Activated T-helper 1 cell treated with Interleukin-2 at 50 U/mL for 16 hours (primary cell): ENCODE measurements at places on chromosomes 2 and 18.

GRCh38 chr2:204794624-204795023 lies 249.3 kb downstream of the PARD3B start:
- DNase-seq = no peak

DNA sequence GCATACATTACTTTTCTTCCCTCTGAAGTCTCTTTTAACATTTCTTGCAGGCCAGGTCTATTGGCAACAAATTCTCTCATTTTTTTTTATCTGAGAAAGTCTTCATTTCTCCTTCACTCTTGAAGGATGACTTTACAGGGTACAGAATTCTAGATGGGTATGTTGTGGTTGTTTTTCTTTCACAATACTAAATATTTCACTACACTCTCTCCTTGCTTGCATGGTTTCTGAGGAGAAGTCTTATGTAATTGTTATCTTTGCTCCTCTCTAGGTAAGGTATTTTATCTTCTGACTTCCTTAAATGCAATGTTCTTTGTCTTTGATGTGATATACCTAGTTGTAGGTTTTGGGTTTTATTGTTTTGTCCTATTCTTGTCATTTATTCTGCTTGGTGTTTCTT lies 371.1 kb downstream of the FIGN start:
- no peak for DNase-seq

- no peak for DNase-seq
Observed at GRCh38 chr2:120641366-120641771, 94.3 kb upstream of the GLI2 start.

DNA sequence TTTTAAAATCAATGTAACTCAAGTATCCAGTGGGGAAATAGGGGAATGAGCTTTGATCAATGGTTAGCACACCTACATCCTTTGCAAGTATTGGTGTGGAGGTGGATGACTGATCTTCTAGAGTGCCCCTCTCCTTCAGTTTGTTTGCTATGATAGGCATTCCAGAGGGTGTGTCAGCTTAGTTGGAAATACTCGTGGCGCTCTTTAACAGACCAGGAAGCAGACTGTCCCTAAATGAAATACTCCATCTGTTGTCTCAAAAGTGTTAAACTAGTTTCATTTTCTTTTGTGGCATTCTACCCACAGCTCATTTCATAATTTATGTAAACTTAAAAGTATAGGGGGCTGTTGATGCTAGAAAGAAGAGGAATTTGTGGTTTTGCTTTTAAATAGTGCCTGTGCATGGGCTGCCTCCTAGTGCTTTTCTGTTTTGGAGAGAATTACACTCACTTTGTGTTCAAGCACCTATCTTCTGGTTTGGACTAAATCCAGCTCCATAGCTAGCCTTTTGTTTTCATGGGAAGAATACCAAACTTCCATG lies 66.2 kb downstream of the STAT1 start:
- no peak for DNase-seq

GRCh38 chr2:32427672-32428610 lies 71.1 kb downstream of the BIRC6 start:
- no peak for DNase-seq

DNA sequence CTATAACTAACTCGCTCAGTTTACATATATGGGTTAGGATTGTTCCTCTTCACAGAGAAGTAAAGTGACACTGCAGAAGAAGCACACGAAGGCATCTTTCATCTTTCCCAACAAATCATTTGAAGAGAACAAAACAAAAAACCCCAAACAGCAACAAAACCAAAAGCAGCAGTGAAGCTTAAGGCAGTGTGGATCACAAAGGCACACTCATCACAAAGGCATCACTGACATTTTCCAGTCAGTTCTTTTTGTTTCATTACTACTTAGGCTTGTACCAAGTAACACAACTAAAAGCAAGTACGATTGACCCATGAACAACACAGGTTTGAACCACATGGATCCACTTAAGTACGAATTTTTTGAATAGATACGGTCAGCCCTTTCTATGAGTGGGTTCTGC lies 75.7 kb downstream of the RNF152 start:
- DNase-seq = no peak

- no peak for DNase-seq
Observed at GRCh38 chr2:214856137-214856536, 46.7 kb upstream of the BARD1 start.

DNA sequence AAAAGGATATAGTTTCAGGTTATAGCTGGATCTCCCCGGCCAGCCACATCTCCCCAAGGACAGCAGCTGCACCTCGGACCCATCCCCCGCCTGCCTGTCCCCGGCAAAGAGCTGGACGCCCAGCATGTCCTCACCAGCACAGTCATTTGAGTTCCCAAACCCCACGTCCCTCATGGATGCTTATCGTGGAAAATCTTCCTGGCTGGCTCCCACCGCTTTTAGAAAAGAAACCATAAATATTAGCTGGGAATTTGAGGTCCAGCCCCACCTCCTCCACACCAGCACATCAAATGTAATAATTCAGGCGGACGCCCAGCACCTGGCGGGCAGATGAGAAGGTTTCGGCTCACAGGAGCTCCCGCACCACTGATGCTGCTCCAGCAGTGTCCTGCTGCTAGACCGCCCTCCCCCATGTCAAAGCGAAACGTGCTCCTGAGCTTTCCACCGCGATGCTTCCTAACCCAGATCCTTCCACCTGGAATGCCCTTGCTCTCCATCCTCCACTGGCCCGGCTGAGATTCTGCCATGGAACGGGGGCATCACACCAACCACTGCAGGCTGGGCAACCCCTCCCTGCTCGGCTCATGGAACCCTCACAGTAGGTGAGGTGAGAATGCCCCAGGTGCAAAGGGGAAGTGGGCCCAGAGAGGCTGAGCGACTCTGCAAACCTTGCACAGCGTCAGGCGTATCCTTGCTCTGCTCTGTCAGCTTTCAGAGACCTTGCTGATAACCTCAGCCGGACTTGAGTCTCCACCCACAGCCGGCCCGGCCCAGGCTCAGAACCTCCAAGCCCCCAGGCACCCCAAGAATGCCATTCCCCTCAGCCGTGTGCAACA lies 71.5 kb upstream of the GPC1 start:
- no peak for DNase-seq

- DNase-seq = no peak
Observed at GRCh38 chr18:56660655-56661054, 9.5 kb downstream of the WDR7 start.

DNA sequence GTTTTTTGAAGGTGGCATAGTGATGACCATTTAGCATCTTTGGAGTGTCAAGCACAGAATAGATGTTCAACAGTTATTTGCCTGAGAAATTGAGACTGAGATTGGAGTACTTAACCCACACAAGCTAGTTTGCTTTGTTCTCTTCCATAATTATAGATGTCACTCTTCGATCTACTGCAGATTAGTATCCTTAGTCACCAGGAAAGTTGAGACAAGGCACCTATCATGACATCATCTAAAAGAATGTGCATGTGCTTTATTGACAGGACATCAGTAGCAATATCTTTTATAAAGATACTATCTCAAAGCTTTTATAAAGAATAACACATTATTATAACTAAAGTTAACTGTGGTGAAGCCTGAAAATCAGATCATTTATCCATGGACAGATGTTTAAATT lies 6.4 kb downstream of the VRK2 start:
- DNase-seq = no peak

- DNase-seq = no peak
Observed at GRCh38 chr2:105394951-105395611, 3.8 kb downstream of the FHL2 start.

- DNase-seq = no peak
Observed at GRCh38 chr18:23134780-23135549, at the start of gene CABLES1. Gene CABLES1 (plus strand): TSS chr18:23135485. CDS start chr18:23135763, 278 bp downstream.

DNA sequence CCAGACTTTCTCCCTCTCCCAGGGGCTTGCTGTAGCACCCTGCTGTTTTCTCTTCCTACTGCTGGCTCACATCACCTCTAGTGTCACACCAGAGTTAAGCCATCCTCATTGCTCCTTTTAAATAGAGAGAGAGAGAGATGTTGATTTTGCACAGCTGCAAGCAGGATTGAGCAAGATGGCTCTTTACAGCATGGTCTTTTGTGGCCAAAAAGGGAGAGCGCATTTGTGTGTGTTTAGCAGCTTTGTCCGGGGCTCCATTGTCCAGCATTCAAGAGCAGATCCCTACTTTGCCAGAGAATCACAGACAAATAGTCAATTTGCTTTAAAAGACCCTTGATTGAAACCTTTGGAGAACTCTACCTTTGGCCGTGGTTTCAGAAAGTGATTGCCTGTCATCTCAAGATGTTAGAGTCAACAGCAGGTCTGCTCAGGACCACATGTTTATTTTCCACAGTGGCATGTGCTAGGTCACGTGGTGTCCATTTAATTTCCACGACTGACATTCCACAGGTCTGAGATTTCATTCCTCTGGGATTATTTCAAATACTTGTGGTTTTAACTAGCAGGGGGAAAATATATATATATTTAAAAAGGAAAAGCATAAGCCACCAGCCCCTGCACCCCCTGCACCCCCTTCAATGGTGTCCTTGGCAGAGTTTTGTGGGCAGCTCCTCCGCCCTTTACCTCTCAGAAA lies 359.9 kb upstream of the SLC14A2 start:
- no peak for DNase-seq

GRCh38 chr18:13502585-13502984 lies 223.8 kb downstream of the FAM210A start:
- no peak for DNase-seq

GRCh38 chr2:69692424-69692823 lies 48.9 kb upstream of the AAK1 start:
- DNase-seq = no peak

DNA sequence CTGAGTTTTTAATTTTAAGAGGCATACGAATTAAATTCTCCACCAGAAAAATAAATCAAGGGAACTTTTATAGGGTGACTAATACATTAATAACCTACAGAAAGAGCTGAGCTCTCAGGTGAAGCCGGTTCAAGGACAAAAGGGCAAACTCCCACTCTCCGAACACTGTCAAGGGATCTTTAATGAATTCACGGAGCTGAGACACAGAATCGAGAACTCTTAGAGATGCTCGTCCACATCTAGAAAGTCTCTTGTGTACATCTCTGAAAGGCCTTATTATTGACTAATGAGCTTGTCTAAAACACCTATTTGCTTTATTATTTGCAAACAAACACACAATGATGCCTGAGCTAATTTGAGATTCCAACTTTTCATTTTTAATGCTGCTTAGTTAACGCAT lies 33.3 kb upstream of the PIK3C3 start:
- no peak for DNase-seq

GRCh38 chr2:112004253-112004645 lies 50.8 kb upstream of the TMEM87B start:
- DNase-seq = no peak
